Head of caudate nucleus (tissue), 42 donors: ENCODE measurements at places on chromosomes 12 and 14.
A peak's percentile ranks its signal among the peaks of the same experiment; 100 is the strongest.

DNA sequence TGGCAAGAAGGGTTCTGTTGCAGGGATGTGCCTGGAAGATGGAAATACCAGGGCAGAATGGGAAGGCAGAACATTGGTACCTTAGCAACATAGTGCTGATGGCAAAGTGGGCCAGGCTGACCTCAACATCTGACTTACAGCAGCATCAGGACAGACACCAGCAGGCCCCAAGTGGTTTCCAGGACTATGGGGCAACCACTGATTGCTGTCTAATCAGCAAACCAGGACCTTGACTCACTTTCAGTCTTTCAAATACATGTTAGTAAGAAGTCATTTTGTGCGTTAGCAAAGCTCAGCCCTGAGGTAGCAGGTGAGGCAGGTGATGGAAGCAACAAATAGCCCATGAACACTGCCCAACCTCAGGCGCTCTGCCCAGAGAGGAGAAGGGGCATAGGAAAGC is 4.7 kb upstream of the SPTSSA start:
- no peak for DNase-seq

DNA sequence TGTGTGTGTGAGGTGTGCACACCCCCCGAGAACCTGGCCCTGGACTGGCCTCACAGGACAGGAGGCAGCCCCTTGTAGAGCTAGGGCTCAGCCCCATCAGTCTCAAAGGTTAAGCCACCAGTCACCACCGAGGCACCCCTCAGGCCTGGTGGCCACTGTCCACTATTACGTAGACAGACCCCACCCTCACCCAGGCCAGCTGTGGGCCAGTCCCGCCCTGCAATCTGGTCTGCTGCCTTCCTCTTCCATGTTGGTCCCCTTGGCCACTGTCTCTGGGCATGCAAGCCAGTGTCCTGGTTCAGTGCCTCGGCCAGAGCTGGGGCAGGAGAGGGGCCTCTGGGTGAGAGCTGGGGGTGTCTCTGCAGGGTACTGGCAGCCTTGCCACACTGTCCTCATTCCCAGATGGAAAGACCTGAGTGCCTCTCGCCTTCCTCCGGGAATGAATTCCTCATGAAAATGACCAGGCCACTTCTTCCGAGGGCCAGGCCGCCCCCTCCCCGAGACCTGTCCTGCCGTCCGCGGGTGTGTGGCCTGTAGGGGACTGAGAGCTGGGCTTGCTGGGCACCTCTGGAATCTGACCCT is 897 bp upstream of the TEX22 start:
- no peak for DNase-seq

- peak; percentile 65 for DNase-seq
Measured at GRCh38 chr12:10364815-10365622, 24.8 kb downstream of the KLRK1 start.

- no peak for DNase-seq
Measured at GRCh38 chr12:18979401-18980126, 150.0 kb upstream of the PLEKHA5 start.

GRCh38 chr14:33315721-33316120 is 377.0 kb downstream of the NPAS3 start:
- no peak for DNase-seq

DNA sequence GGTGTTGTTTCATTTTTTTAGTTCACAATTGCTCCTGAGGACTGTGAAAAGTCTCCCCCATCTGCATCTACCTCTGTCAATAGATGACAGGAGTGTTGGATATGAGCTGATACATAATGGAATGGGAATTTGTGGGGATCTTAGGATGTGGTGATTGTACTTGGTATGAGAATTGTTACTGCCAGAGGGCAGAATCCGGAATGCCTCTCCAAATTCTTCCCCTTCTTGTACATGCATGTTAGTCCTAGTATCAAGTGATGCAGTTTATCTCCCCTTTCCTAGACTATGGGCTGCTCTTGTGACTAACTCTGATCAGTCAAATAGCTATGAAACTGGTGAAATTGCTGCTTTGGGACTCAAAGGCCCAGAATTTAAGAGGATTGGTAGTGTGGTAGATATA is 24.8 kb upstream of the NOVA1 start:
- DNase-seq = no peak

DNA sequence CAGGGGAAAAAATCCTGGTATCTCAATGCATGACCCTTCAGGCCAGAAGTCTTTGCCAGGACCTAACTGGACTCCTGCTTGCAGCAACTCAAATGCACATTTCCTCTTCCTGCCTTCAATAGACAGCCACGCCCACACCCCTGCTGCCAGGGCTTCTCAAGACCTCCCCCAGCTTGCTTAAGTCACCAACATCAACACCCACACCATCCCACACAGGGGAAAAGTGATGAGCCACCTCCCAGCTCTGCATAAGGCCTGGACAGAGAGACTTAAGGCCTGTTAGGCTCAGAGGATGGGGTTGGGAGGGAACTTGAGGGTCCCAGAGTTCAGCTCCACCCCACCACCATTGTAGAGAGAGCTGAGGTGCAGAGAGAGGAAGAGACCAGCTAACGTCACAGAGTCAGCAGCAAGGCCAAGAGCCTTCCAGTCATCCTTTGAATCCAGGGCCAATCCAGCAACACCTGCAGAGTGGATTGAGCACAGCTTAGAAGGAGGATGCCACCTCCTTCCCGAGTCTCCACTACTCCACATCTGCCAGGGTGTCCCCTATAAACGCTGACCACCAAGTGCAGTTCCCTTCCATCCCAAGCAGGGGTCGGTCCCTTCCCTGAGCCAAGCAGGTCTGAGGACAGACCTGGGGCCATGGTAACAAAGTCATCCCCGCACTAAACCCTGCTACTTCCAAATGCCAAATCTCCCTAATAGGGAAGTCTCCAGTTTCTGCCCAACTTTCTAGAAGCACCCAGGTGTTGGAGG is 50.0 kb downstream of the KDM2B start:
- peak; percentile 47 for DNase-seq

- DNase-seq = no peak
Measured at GRCh38 chr12:93154753-93155480, 222.8 kb upstream of the NUDT4 start.

GRCh38 chr14:88208858-88209257 is 114.2 kb downstream of the KCNK10 start:
- no peak for DNase-seq

DNA sequence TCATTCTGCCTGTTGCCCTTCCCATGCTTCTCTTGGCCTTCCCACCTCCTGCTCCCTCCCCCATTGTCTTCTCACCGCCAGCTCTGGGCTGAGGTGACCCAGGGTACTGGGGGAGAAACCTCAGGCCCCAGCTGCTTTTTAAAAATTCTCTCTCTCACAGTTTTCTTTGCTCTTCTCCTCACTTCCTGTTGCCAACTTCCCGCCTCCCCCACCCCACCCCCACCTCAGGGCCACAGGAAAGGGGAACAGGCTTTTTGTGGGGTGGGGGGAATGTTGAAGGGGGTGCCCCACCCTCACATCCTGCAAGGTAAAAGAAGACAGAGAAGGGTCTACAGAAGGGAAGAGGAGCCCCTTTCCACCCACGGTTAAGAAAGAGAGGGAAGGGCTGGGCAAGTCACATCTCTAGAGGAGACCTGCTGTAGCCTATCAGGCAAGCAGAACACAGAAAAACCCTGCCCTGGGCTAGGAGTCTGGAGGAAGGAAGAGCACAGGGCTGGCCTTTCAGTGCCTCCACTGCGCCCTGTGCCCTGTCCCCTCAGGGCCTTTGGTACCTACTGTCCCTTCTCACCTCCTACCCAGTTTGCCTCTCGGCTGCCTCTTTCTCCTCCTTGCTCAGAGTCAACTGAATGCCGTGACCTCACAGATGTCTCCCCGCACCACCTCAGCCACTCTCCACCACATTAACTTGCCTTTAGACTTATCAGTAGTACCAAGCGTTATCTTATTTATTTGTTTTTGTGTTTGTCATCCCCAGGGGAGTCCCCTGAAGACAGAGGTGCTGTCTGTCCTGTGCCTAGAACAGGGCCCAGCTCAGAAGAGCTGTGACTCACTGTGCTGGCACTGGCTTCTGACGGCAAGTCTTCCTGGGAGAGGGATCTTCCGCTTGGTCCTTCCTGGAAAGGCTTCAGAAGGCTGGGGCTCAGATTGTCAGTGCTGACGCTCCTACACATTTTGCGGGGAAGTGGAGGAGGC is 1.7 kb downstream of the ARHGAP9 start:
- DNase-seq = no peak
